ENCODE measurements at places on chromosomes 2 and 18. TPM values are rescaled to one million over a fixed set of nuclear protein-coding genes. Genes with fewer than 3 reads are reported as not detected.

Gene SMIM21
- not detected for polyA plus RNA-seq

Gene CFAP65
- not detected for polyA plus RNA-seq

Gene CCDC74A
- not detected for polyA plus RNA-seq

Gene LYPD6
- not detected for polyA plus RNA-seq

Gene CHRNG
- polyA plus RNA-seq, result not detected

Gene MAP3K19
- polyA plus RNA-seq, result not detected

Gene IL36RN
- polyA plus RNA-seq, result not detected

Gene FTCDNL1
- 2.0 TPM for polyA plus RNA-seq
